ENCODE measurements at places on chromosomes 5 and 9. TPM values are rescaled to one million over a fixed set of nuclear protein-coding genes. Genes with fewer than 3 reads are reported as not detected.

PITX1 gene
- not detected for total RNA-seq

TCERG1 gene
- total RNA-seq = 19.1 TPM

OR1J2 gene
- not detected for total RNA-seq

PCDHB12 gene
- 1.8 TPM for total RNA-seq

FBXL17 gene
- total RNA-seq = 31.7 TPM

- H3K27me3 ChIP-seq = no peaks in the 10 kb centered on the region
- DNase-seq = no peak
- no peak overlapping the region for H3K27ac ChIP-seq
Measured at GRCh38 chr5:17216974-17217492, 398 bp upstream of the BASP1 start.

DNA sequence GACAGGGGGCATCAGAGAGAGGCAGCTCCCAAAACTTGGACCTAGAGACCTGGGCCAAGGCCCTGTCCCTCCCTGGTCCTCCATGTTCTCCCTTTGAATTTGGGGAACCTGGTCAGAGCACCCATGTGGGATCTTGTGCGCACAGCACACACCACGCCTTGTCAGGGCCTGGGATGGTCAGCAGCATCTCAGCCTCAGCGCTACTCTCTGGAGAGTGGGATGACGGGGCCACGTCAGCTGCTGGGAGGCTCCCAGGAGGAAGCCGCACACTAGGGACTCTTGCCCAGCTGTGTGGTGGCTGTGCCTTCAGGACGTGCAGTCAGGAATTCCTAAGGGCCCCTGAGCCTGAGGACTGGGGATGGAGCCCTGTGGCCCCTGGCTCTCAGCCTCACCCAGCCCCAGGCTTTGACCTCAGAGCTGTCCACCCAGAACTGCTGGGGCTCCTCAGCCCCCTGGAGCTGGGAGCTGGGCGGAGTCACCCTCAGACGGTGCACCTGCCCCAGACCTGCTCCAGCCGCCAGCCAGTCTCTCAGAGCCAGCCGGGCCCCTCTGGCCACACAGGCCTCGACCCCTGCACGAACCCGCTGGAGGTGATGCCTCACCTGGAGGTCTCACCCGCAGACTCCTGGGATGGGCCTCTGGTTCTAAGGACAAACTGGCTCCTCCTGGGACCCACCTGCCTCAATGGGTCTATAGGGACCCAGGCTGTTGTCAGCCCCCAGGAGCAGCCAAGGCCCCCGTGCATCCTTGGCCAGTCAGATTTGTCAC lies 38.3 kb upstream of the EGFL7 start:
- no peak for DNase-seq
- H3K27me3 ChIP-seq = no peaks in the 10 kb centered on the region
- peak overlapping the region; percentile 50 for H3K27ac ChIP-seq
- no peak overlapping the region for H3K4me3 ChIP-seq
- H3K4me1 ChIP-seq = no peaks in the 10 kb centered on the region

GRCh38 chr9:98580956-98581355 lies 127.8 kb downstream of the GABBR2 start:
- H3K27me3 ChIP-seq = no peaks in the 10 kb centered on the region
- H3K27ac ChIP-seq = no peak overlapping the region
- no peak overlapping the region for H3K4me3 ChIP-seq
- no peaks in the 10 kb centered on the region for H3K36me3 ChIP-seq

DNA sequence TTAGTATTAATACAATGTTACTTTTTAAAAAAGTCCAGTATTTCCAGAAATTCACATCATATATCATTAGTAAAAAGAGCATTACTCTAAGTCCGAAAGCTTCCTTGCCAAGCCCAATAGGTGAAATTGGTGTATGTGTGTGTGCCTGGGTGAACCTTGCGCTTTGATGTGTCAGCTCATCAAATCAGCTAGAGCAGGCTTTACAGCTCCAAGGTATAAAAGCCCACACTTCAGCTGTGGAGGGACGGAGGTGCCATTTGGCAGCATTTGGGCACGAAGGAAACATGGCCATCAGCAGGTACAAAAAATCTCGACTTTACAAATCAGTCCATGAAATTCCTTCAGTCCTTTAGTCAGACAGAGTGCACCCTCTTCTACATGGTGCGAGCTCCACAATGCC lies 76.5 kb upstream of the IL7R start:
- no peak overlapping the region for H3K27ac ChIP-seq
- no peaks in the 10 kb centered on the region for H3K4me1 ChIP-seq
- no peaks in the 10 kb centered on the region for H3K36me3 ChIP-seq
- H3K27me3 ChIP-seq = no peaks in the 10 kb centered on the region
- no peak overlapping the region for H3K4me3 ChIP-seq
- no peak for DNase-seq

GRCh38 chr9:35892051-35892450 lies 14.0 kb upstream of the HRCT1 start:
- H3K36me3 ChIP-seq = no peaks in the 10 kb centered on the region
- no peak overlapping the region for H3K4me3 ChIP-seq
- no peaks in the 10 kb centered on the region for H3K4me1 ChIP-seq
- no peak overlapping the region for H3K27ac ChIP-seq
- H3K27me3 ChIP-seq = no peaks in the 10 kb centered on the region

GRCh38 chr5:73352649-73353230 lies 95.8 kb downstream of the FOXD1 start:
- H3K36me3 ChIP-seq = no peaks in the 10 kb centered on the region
- no peaks in the 10 kb centered on the region for H3K4me1 ChIP-seq
- DNase-seq = no peak
- H3K27ac ChIP-seq = no peak overlapping the region
- no peaks in the 10 kb centered on the region for H3K27me3 ChIP-seq

GRCh38 chr5:9347541-9348295 lies 198.2 kb downstream of the SEMA5A start:
- H3K36me3 ChIP-seq = no peaks in the 10 kb centered on the region
- H3K4me3 ChIP-seq = no peak overlapping the region
- no peaks in the 10 kb centered on the region for H3K4me1 ChIP-seq
- no peak overlapping the region for H3K27ac ChIP-seq
- H3K27me3 ChIP-seq = no peaks in the 10 kb centered on the region
- no peak for DNase-seq

GRCh38 chr9:2298217-2298616 lies 283.1 kb downstream of the SMARCA2 start:
- H3K27ac ChIP-seq = no peak overlapping the region
- no peaks in the 10 kb centered on the region for H3K27me3 ChIP-seq
- no peak overlapping the region for H3K4me3 ChIP-seq
- DNase-seq = no peak
- H3K4me1 ChIP-seq = no peaks in the 10 kb centered on the region

GRCh38 chr9:105539452-105539851 lies 18.5 kb upstream of the FKTN start:
- no peak overlapping the region for H3K4me3 ChIP-seq
- no peak for DNase-seq
